ENCODE measurements at places on chromosomes 4 and X. TPM values are rescaled to one million over a fixed set of nuclear protein-coding genes. Genes with fewer than 3 reads are reported as not detected.

The LRIT3 gene
- 0.63 TPM for total RNA-seq

The TXK gene
- total RNA-seq: 3.6 TPM

DNA sequence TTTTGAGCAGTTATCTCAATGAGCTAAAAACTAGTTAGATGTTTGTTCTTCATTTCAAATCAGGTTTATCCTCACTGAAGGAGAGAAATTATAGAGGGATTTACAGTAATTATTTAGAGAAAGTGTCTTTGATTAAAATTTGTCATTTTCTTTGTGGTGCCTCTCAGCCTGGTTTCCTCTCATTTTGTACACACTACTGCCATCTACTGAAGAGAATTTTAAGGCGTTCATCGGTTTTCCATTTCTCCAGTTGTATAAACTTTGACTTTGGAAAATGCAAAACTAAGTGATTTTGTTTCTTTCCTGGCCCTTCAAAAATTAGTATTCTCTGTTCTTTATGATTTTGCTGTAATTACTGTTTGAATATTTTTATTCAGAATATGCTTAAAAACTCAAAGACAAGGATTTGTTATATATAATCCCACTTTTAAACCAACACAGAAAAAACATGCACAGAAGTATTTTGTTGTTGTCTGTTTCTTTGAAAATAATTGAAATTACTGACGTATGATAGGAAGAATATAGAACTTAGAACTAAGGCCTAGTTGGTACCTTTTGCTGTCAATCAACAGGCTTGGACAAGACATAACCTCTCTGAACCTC, 34.4 kb upstream of the ANXA3 start:
- DNase-seq: no peak
- no peaks in the 10 kb centered on the region for H3K27me3 ChIP-seq
- H3K27ac ChIP-seq: no peak overlapping the region
- no peaks in the 10 kb centered on the region for H3K36me3 ChIP-seq
- H3K4me3 ChIP-seq: no peak overlapping the region

DNA sequence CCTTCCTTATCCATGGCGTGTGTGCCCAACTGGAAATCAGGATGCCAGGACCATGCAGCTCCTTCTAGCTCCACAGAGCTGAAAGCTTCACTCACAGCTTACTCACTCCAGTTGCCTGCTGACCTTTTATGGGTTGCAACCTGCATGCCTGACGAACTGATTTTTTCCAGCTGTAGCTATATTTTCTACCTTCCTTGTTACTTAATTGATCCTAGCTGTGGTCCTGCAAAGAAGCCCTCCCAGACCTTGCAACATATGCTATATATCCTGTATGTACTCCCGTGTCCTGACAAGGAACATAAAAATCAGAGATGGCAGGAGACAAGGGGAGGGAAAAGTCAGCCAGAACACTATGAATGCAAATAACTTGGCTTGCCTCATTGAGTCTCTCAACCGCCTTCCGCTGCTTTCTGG, 135.3 kb upstream of the LDB2 start:
- no peaks in the 10 kb centered on the region for H3K27me3 ChIP-seq
- H3K4me3 ChIP-seq: no peak overlapping the region
- H3K36me3 ChIP-seq: no peaks in the 10 kb centered on the region
- no peaks in the 10 kb centered on the region for H3K4me1 ChIP-seq
- no peak overlapping the region for H3K27ac ChIP-seq

The DOK7 gene
- total RNA-seq: 2.7 TPM

- no peak overlapping the region for H3K27ac ChIP-seq
- no peaks in the 10 kb centered on the region for H3K27me3 ChIP-seq
- no peak for DNase-seq
- H3K36me3 ChIP-seq: no peaks in the 10 kb centered on the region
- no peak overlapping the region for H3K4me3 ChIP-seq
- H3K4me1 ChIP-seq: no peaks in the 10 kb centered on the region
Measured at GRCh38 chr4:74654230-74654681, 140.1 kb downstream of the BTC start.

The TRIM60 gene
- not detected for total RNA-seq

DNA sequence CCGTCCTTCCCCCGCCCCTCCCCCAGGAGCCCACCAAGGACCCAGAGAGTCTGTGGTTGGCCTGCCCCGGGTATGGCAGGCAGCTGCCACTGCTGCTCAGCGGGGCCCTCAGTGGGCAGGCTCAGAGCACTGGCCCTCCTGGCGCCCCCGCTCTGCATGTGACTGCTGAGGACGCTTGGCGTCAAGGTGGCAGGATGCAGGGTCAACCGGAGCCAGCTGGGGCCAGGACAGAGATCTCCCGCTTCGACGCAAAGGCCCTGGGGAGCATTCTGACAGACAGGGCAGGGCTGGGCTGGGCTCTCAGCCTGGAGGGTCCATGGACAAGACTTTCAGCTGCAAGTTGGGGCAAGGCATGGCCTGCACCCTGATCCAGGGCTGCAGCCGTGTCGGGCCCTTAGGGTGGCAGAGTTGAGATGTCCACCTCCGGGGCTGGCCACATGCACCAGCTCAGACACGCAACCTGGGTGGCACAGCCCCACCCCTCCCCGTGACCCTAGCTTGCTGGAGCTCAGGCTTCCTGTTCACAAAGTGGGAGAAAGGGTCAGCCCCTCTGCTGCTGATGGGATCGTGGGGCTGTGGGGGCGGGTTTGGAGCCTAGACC, 30.3 kb downstream of the LRPAP1 start:
- H3K27me3 ChIP-seq: no peaks in the 10 kb centered on the region
- peak; percentile 22 for DNase-seq
- peaks cover 5% of the 10 kb centered on the region for H3K36me3 ChIP-seq
- H3K4me3 ChIP-seq: no peak overlapping the region
- H3K27ac ChIP-seq: no peak overlapping the region

GRCh38 chr4:176653401-176654220, 139.1 kb downstream of the VEGFC start:
- H3K27ac ChIP-seq: no peak overlapping the region
- H3K4me1 ChIP-seq: no peaks in the 10 kb centered on the region

GRCh38 chrX:68307769-68308168, 125.5 kb downstream of the OPHN1 start:
- no peaks in the 10 kb centered on the region for H3K36me3 ChIP-seq
- H3K27me3 ChIP-seq: no peaks in the 10 kb centered on the region
- H3K4me3 ChIP-seq: no peak overlapping the region
